ENCODE measurements at places on chromosomes 2 and 18. TPM values are rescaled to one million over a fixed set of nuclear protein-coding genes. Genes with fewer than 3 reads are reported as not detected.

Gene GCC2
- total RNA-seq, result 33.3 TPM

Gene TRIP12
- total RNA-seq, result 259 TPM

Gene NPPC
- not detected for total RNA-seq

Gene NOTO
- not detected for total RNA-seq

Gene RAX
- total RNA-seq, result not detected

Gene UGT1A1
- not detected for total RNA-seq

Gene STARD6
- total RNA-seq, result 0.34 TPM

Gene ANKRD23
- 0.71 TPM for total RNA-seq

Gene GCG
- total RNA-seq, result not detected

Gene GYPC
- 21.4 TPM for total RNA-seq

DNA sequence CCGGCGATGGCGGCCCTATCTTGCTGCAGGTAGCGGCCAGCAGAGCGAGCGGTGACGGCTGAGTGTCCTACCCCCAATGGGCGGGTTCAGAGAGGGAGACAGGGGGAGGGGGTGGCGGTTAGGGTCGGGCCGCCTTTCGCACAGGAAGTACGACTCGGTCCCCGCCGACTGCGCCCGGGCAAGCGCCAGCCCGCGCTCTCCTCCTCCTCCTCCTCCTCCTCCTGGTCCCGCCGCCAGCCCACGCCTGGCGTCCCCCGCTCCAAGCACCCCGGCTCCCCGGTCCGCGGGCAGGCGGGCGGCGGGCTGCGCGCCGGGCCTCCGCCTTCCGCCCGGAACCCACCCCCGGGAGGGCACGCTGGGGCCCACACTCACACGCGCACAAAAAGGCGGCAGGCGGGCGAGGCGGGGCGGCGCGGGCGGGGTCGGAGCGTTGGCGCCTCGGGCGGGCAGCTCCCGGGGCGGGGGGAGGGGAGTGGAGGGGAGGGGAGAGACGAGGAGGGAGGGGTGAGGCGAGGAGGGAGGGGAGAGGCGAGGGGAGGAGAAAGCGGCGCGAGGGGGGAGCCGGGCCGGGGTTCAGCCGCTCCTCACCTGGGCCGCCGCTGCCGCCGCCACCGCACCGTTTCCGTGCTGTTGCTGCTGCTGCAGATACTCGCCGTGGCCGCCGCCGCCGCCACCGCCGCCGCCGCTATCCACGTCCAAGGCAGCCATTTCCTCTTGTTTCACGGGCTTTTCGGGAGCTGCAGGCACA, 1.2 kb downstream of the SP3 start:
- peak; percentile 72 for DNase-seq

GRCh38 chr2:46116553-46116991, 180.6 kb upstream of the EPAS1 start:
- no peak for DNase-seq

- no peak for DNase-seq
These were observed 475 bp downstream of the B3GNT2 start for GRCh38 chr2:62196278-62196901.

- no peak for DNase-seq
These were observed 127.5 kb upstream of the ID2 start for GRCh38 chr2:8554296-8554806.

DNA sequence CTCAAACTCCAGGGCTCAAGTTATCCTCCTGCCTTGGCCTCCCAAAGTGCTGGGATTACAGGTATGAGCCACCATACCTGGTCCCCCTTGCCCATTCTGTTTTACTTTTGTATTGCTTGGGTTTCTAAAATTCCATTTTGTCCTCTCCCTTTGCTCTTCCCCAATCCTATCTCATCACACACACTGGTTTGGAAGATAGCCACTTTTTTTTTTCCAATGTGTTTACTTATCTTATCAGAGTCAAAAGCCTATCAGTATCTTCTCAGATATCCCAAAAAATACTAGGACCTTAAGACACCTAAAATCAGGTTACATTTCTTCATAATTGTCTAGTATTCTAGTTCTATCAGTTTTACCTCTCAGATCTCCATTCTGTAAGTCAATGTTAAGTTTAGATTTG, 56.1 kb downstream of the MSH2 start:
- DNase-seq, result no peak

DNA sequence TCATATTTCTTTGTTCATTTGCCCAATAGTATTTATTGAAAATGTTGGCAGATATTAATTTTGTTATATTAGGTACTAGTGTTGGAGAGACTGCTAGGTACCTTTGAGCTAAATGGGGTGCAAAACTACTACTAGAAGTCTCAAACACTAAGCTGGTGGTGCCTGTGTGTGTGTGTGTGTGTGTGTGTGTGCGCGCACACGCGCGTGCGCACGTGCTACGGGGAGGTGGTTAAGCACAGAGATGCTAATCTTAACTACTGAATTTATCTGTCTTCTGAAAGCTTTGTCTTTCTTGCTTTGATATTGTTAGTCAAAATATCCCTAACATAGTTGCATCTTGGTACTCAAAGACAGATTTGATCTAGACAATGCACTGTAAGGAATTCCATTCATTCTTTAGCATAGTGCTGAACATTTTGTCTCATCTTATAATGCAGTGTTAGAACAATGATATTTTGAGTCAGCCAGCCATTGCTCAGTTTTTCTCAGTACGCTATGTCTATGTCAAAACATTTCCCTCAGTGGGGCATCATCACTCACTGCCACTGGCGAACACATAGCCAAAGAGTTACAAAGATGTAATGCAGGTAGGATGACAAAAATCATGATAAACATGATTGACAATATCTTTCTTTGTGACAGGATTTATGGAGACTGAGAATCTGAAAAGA, 396.0 kb upstream of the RGPD4 start:
- no peak for DNase-seq

DNA sequence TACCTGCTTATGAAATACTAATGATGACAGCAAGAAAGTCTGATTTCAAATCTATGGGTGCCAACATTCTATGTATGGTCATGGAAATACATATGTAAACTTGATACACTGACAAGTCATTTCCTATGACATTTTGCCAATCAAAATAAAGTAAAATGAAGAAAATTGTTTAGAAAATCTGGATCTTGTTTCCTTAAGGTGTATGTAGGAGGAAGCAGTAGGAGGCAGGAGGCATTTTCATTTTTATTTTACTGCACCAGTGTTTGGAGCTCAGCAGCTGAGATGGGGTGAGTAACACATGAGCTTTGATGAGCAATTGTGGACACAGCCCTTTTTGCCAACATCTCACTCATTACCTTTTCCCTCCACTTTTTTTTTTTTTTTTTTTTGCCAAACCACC, 167.0 kb downstream of the AFF3 start:
- peak; percentile 15 for DNase-seq

DNA sequence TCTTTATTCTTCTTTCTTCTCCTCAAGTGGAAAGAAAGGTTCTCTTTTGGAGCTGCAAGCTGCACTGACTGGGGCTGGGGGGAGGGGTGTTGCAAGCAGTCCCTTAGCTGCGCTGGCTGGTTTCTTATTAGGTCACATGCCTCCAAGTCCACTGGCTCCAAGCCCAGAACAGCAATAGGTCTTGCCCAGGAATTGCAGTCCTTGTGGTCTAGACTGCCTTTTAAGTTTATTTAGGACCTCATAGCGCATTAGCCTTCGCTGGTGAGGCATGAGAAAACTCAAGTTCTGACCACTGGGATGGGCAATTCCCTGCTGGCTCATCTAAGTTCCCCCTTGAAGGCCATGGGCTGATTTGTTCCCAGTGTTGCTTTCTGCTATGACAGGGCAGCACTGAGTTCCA, 138.6 kb upstream of the SCN7A start:
- DNase-seq, result peak; percentile 89

DNA sequence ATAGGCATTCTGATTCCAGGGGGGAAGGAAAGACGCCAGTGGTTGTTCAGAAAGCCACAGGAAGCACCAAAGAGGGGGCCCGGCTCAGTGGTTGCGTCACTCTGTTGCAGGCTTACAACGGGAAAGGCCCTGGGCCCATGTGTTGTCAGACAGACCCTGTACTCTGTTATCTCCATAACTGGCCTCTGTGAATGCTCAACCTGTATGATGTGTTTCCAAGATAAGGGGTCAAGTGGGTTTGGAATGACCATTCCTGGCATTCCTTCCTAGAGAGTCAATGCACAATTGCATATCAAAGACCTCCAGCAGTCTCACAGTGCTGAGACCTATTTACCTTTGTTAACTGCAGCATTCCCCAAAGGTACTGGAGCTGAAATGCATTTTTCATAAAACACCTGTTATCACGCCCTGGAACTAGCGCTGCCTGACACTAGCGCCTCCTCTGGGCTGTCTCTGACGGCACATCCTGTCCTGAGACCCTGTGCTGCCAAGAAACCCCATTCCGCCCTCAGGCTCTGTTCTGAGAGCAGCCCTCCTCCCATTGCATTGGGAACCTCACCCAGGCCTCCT, 13.2 kb upstream of the LRRFIP1 start:
- DNase-seq, result no peak

DNA sequence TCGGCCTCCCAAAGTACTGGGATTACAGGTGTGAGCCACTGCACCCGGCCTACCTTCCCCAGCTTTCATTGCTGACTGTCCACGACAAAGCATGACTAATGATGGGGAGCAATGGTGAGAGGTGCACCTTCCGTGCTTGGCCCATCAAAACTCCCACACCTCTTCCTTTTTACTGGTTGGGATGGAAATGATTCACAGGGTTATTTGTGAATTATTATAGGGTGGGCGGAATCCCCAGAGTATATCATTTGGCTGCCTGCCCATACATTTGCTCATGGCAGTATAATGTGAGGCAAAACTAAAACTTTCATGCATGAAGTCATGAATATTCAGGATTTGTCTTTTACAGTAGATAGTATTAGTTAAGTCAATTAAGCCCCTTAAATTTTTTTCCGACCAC, 334.2 kb upstream of the NETO1 start:
- no peak for DNase-seq

- DNase-seq, result no peak
These were observed 252.5 kb upstream of the SP5 start for GRCh38 chr2:170462433-170463205.

GRCh38 chr2:94874277-94874997, 3.2 kb downstream of the TEKT4 start:
- DNase-seq, result no peak

DNA sequence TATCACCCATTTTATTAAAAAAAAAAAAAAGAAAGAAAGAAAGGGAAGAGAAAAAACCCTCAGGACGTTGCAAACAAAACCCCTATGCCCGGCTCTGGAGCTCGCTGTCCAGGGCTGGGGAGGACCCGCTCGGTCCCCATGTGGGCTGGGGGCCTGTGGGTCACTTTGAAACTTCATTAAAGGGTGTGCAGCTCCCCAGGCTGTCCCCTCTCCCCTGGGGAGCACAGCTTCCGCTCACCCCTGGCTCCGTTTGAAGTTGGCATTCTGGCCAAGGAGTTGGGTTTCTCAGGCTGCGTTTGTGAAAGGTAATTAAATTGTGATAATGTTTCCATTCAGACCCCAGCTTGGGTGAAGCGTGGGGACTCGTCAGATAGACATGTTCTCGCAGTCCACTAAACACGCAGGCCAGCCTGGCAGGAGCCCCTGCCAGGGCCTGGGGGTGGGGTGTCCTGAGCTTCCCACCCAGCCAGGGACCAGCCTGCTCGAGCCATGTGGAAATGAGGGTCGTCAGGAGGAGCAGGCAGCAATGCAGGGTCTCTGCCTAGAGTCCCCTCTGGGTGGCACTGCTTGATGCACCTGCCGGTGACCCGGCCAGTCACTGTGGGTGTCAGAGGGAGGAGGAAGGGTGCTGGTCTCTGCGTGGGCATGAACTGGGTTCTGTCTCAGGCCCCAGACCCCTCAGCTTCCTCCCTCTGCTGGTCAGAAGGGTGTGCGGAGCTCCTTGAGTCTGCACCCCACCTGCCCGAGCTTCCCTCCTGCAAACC, 166.2 kb downstream of the INHBB start:
- DNase-seq, result no peak

DNA sequence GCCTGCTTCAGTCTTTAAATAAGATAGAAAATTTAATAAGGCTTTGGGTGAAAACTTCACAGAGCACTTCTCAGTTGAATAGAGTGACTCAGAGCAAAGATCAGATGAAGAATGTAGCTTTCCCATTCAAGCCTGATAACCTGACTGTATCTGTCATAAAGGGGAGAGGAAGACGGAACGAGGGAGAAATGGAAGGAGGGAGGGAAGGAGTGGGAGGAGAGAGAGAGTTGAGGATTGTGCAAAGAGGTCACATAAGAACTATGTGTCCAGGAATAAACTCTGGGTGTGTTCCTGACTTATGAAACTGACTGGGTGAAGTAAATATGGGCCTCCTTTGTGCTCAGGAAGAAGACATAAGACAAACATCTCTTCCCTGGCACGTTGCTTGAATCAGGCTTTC, 385.5 kb downstream of the LPIN1 start:
- peak; percentile 13 for DNase-seq

DNA sequence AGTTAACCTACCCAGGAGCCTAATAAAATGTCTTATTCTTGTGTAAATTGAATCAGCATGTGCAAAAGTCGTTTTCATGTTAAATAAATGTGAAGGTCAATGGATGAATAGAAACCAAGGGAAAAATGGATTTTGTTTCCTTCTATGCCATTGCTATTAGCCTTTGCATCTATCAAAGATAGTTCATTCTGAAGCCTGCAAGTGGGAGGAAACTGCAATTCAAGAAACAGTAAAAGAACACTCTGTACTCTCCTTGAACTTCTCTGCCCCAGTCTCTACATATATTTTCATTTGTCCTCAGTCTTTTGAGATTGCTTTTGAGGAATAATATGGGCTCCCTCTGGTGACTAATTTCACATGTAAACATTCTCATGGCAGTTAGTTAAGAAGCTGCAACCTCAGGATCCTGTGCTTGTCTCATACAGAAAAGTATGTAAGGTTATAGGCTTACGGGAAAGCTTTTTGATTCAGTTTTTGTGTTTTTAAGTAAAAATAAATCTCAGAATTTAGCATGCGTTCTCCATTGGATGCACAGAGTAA, 1590.0 kb upstream of the LRRTM1 start:
- DNase-seq, result no peak

DNA sequence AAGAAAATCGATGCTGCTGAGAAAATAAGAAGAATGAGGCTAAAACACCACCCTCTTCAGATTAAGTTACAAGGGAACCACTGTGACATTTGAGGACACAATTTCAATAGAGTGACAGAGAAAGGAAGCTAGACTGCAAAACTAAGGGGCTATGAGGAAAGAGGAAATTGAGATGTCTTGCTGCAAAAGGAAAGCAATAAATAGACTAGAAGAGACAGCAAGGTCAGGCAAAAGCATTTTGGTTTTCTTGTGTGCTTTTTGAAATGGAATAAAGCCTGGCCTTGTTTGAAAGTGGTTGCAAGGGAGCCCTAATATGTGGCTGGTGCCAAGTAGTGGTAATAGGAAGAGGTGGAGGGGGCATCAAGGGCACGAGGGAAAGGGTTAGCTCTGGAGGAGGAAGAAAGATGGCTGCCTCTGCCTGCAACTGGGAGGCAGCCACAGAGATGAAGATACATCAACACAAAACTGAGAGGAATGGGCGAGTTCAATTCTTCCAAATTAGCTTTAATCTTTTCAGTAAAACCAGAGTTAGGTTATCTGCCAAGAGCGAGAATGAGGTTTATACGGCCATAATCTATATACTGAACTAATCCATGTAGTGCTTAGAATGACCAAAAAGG, 1.2 kb upstream of the MRO start:
- DNase-seq, result no peak

DNA sequence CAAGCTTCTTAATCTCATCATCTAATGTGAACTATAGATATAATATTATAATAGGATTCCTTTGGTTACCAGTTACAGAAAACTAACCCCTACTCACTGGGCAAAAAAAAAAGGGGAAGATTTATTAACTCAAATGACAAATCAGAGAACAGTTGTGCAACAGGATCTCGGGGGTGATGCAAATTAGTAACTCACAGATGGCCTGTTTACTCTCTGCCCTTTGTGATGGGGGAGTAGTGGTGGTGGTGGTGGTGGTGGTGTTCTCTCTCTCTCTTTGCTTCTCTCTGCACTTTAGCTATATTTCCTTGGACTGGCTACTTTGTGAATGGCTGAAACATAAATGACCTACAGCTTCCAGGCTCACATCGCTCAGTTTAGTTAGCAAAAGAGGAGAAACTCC, 59.0 kb downstream of the TMEM247 start:
- DNase-seq, result no peak

All from HFFc6 (cell line).